ENCODE measurements at places on chromosomes 6 and 20. TPM values are rescaled to one million over a fixed set of nuclear protein-coding genes. Genes with fewer than 3 reads are reported as not detected.

DNA sequence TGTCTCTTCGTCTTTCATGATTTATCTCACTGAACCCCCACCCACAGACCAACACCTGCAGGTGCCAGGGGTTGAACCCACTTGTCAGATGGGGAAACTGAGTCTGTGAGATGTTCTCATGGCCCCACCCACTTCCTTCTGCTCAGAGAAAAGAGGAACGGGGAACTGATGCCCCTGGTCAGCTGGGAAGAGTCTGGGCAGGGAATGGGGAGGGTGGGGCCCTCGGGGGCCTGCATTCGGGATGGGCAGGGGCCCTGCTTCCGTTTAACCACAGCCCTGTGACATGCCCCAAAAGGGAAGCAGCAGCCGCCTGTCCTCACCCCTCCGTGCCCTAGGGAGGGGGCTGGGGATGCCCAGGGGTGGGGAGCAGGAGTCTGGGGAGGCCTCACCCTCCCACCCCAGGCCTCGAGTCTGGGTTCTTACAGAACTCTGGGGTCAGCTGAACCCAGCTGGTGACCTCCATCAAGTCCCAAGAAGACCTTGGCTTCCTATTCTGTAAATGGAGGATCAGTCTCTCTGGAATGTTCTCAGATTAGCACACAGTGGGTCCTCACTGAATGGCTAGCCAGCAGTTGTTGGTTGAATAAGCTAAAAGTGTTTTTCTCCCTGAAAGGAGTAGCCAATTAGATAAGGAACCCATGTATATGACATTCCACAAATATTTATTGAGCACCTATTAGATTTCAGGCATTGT lies 81.5 kb downstream of the CEBPB start:
- no peak for DNase-seq

DNA sequence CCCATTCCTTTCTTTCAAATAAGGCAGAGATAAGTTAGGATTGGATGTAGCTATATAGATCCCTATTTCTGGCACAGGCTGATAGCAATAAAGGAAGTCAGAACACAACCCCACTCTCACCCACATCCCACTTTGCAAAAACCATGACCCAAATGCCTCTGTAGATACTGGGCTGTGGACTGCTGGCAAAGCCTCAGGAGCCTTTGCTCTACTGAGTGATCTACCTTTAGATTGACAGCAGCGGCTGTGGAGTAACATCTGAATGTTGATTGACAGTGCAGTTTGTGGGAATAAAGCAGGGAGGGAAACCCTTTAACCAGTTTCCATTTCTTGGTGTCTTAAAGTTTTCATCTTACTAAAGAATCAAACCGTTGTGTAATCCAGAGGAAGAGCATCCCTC lies 6.7 kb upstream of the TMEM30A start:
- no peak for DNase-seq

DNA sequence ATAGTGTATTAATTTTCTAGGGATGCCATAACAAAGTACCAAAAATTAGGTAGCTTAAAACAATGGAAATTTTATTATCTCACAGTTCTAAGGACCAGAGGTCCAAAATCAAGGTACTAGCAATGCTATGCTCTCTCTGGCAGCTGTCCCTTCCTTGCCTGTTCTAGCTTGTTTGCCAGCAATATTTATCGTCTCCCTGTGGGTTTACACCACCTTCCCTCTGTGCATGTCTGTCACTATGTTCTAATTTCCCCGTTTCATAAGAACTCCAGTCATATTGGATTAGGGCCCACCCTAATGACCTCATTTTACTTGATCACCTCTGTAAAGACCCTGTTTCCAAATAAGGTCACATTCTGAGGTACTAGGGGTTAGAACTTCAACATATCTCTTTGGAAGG lies 217.2 kb downstream of the IBTK start:
- no peak for DNase-seq

- DNase-seq = no peak
Measured at GRCh38 chr6:44561060-44561623, 173.6 kb downstream of the CDC5L start.

- DNase-seq = no peak
Measured at GRCh38 chr6:37862992-37863391, 43.5 kb downstream of the ZFAND3 start.

The HSD17B8 gene
- 20.2 TPM for total RNA-seq

DNA sequence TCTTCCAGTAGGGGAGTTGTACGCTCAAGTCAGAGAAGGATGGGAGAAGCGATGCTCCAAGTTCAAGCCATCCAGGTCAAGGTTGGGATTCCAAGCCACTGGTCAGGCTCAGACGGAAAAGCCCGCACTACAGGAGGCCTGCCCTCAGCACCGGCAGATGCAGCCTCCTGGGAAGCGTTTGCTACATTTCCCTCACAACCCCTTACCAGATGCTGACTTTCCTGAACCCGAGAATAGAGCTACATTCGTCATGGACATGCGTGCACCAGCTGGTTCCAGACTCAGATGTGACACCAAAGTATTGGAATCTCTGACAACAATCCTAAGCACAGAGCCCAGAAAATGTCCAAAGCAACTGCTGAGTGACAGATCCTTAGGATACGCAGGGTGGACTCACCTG lies 174.8 kb downstream of the SASH1 start:
- no peak for DNase-seq

GRCh38 chr6:121305957-121306607 lies 28.2 kb downstream of the TBC1D32 start:
- DNase-seq = peak; percentile 7

Measured in CD4-positive, alpha-beta memory T cell (primary cell).